ENCODE measurements at places on chromosomes 4 and X.

DNA sequence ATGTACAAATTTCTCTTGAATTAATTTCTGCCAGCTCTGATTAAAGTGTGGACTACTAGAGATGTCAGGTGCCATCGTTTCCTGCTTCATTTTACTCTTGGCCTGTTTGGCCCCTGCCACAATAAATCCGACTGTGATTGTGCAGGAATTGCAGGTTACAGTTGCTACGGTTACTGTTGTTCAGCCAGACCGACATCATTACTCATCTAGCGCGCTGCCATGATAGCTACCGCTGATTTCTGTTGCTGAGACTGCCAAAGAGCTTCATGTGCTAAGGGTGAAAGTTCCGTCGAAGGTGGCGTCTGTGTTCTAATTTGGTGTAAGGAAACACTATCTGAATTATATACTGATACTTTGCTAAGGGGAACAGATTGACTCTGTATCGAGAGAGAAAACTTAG, 22.1 kb downstream of the SLIT2 start:
- DNase-seq: peak; percentile 84

DNA sequence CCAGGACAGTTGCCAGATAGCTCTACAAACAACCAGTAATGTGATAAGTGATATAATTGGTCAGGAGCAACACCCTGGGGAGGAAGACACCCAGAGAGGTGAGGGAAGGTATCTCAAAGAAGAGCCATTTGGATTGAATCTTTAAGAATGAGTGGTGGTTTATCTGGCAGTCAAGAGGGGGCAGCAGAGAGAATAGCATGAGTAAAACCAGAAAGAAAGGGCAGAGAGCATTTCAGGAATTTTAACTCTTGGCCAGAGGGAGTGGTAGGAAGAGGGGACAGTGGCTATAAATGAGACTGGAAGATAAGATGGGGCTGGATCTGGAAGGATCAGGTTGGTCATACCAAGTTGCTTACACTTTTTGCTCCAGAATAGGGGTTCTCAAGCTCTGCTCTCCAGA, 5.9 kb upstream of the SEPTIN6 start:
- DNase-seq: peak; percentile 73

DNA sequence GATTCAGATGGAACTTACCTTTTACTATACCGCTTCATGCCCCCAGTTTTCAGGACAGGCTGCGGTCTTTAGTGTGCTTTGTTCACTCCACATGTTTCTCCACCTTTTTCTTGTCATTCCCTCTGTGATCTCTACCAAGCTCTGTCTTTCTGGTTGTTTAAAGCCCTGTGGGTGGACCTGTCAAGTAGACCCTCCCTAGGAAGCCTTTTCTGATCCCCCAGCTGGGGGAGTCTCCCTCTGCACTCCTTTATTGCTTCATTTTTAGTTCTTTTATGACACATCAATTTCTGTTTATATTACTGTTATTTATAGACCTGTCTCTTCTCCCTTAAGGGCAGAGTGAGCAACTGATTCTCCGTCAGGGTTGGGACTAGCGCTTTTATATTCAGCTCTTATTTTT, 150.2 kb downstream of the C4orf33 start:
- DNase-seq: no peak

- peak; percentile 14 for DNase-seq
These were observed 73.9 kb downstream of the GC start for GRCh38 chr4:71709961-71710360.

DNA sequence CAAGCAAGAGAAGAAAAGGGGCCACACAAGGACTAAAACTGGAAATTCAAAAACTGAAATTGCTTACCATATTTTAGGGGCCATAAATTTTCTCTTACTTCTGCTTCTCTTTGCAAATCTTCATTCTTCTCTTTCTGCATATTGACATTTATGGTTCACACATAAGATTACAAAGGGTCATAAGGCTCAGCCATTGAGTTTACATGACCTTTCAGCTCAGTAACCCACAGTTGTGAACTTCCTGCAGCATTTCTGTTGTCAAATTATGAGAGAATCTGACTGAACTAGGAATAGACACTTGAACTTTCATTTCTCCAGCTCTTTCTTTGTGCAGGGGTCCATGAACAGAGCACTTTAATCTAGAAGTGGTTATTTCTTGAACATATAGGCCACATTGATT, 434.8 kb upstream of the CT83 start:
- DNase-seq: no peak

- no peak for DNase-seq
These were observed 16.9 kb upstream of the XPNPEP2 start for GRCh38 chrX:129721870-129722269.

DNA sequence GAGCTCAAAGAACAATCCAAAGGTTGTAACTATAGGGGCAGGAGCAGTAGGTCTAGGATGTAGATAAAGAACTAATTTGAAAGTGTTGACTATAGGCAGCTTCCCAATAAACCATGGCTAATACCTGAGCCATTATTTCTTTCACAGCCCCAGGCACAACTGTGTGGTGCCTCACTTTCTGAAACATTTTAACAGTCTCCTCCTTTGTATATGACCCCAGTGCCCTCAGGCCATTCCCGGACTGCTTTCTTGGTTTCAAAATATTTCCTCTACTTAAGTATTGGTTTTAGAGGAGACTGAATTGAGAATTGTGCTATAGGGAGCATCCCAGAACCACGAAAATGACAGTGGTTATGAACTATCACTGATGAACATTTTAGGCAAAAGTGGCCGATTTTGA, 728.7 kb downstream of the IL1RAPL1 start:
- peak; percentile 66 for DNase-seq

DNA sequence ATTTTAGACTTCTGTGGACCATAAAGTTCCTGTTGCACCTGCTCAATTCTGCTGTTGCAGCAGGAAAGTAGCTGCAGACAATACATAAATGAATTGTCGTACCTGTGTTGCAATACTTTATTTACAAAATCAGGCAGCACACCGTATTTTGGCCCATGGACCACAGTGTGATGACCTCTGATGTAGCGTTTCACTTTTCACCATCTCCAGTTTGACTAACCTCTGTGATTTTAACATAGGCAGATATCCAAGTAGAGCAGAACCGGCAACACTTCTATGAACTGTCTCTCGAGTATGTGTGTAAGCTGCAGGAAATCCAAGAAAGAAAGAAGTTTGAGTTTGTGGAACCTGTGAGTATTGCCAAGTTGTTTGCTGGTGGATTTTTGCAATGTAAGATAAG, 132.7 kb downstream of the ARHGAP10 start:
- DNase-seq: no peak

GRCh38 chr4:81751531-81752289, 280.0 kb upstream of the RASGEF1B start:
- DNase-seq: no peak

GRCh38 chr4:97589481-97590196, 553.6 kb downstream of the STPG2 start:
- DNase-seq: peak; percentile 9

- peak; percentile 34 for DNase-seq
These were observed 47.2 kb downstream of the GBA3 start for GRCh38 chr4:22739968-22740367.

DNA sequence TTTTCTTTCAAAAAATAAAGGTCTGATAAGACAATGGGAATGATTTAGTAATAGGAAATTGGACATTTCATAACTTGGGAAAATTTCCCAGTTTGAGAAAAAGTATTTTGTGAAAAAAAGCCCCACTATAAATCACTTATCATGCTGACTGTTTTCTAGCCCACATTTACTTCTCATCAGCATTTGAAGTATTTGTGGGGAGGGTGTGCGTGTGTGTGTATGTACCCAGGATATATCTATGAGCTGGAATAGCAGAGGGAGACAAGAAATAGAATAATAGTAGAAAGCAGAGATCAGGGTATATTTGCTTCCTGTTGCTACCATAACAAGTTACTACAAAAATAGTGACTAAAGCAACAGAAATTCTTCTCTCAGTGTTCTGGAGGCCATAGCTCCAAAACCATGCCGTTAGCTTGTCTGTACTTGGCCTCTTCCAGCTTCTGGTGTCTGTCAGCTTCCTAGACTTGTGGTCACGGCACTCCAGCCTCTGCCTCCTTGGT, 139.8 kb downstream of the PTTG2 start:
- peak; percentile 88 for DNase-seq

DNA sequence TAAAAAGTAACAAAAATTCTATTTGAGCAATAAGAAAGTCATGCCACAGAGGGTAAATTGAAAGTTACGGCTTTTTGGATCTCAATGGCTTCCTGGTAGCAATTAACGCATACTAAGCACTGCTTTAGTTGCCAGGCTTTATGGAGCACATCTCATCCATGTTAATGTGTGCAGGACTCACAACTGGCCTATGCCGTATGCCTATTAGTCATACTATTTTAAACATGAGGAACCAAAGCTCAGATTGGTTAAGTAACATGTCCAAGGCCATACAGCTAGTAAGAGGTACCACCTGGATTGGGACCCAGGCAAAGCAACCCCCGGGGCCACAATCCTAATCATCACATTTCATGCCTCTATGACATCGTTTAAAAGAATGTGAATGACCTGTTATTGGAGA, 17.1 kb downstream of the DAPP1 start:
- DNase-seq: no peak

- no peak for DNase-seq
These were observed 3.3 kb downstream of the RELL1 start for GRCh38 chr4:37682701-37683401.

DNA sequence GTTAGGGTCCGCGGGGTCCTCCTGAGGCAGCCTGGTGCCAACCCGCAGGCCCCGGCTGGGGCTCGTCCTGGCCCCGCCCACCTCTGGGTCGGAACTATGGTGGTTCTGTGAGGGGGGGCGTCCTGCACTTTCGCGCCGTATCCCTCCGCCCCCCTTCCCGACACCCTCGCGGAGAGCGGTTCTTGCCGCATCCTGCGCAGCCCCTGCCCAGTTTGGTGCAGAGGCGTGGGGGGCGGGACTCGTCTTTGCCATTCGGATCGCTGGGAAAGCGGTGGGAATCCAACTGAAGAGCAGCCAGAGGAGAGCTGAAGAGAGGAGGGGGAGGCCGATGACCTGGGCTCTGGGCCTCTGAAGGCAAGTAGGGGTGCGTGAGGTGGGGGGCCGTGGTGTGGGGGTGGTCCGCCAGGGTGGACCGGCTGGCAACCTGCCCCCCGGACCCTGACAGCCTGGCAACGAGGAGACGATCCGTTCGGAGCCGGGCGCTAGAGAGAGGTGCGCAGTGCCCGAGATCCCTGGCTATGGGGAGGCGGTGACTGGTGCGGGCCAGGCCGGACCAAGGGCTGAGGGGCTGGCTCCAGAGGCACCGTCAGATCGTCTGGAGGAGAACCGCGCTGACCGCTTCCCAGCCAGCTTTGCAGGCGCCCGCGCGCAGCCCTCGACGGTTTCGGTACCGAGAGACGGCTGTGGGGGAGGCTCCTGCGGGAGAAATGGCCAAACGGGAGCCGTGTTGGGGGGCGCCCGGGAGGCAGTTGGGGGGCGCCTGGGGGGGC, at the start of gene GPRASP1:
Gene GPRASP1 (plus strand): TSS at position 242 of the 770 bp plus-strand sequence. CDS start 2,431 bp downstream, outside the sequence.
- peak; percentile 14 for DNase-seq

DNA sequence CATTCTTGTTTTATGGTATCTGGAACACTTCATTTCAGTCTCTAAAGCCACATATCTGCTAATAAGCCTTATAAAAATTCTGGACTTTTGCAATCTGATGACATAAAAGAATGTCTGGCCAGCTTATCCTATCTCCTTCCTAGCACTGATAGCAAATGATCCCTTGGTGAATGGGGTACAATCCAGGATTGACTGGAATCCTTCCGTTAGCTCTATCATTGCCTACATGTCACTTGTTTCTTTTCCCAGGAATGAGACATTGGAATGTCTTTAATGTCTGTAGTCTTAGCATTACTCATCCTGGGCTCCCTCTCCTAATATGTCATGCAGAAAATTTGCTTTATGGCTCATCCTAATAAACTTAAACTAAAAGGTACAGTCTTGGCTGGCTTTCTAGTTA, 14.8 kb upstream of the PABPC4L start:
- DNase-seq: peak; percentile 68

DNA sequence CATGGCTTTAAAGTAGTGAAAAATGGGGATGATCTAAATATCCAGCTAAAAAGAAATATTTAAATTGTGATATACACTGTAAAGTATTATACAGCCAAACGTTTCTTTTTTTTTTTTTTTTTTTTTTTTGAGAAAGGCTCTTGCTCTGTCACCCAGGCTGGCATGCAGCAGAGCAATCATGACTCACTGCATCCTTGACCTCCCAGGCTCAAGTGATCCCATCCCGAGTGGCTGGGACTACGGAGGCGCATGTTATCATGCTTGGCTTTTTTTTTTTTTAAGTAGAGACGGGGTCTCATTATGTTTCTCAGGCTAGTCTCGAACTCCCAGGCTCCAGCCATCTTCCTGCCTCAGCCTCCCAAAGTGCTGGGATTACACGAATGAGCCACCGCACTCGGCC, 17.1 kb downstream of the SMIM14 start:
- peak; percentile 91 for DNase-seq

- no peak for DNase-seq
These were observed 26.0 kb downstream of the FRMD7 start for GRCh38 chrX:132101799-132102198.

DNA sequence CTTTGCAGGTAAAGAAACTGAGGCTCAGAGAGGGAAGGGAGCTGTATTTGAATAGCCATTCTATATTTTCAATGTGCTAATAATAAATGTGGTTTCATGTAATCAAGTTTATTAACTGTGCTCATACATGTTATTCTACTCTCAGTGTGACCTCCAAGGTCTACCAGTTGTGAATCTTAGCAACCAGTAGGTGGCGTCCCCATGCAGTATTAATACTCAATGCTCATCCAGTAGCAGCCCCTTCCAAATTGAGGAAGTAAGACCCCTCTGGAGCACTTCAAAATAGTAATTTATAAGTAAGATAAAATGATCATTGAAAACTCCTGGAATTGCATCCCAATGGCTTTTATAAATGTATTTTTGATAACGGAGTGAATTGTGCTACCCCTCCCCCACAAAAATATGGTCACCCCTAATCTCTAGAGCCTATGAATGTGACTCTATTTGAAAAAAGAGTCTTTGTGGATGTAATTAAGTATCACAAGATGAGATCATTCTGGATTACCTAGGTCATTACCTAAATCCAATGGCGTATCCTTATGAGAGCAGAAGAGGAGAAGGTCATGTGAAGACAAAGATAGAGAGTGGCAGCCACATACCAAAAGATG, 20.4 kb upstream of the SEPSECS start:
- peak; percentile 36 for DNase-seq

- no peak for DNase-seq
These were observed 592.5 kb downstream of the PPARGC1A start for GRCh38 chr4:23297327-23297726.

DNA sequence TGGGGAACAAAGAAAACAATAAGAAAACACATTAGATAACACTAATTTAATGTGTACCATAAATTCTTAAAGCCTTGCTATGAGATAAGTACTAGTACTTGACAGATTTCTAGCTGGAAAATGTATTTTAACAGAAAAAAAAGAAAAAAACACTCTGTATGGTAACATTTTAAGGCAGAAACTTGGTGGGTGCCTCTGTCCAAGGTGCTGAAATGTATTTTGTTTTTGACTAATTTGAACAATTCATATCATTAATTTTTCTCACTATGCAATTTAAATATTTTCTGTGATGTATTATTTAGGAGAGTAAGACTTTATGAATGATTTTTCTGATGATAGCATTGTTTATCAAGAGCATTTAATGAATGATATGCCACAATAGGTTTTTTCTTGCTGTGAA, 107.5 kb downstream of the GABRG1 start:
- no peak for DNase-seq

Measured in M059J (cell line).